ENCODE measurements at places on chromosomes 1 and 21.

DNA sequence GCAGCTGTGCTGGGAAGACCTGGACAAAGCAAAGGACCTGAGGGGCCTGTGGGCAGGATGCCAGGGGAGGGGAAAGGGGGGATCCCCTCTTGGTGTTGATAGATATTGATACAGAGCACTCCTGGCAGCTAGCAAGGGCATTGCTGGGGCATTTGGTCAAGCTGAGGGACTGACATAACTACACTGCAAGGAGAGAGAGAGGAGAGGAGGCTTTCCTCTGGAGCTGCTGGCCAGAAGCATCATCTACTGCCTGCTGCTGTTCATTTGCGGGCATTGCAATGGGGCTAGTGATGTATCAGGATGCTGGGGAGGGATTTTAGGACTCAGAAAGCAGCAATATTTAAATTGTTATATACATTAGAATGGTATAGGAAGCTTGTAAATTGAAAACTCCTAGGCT is 142.0 kb downstream of the ZNF648 start:
- no peak for DNase-seq

DNA sequence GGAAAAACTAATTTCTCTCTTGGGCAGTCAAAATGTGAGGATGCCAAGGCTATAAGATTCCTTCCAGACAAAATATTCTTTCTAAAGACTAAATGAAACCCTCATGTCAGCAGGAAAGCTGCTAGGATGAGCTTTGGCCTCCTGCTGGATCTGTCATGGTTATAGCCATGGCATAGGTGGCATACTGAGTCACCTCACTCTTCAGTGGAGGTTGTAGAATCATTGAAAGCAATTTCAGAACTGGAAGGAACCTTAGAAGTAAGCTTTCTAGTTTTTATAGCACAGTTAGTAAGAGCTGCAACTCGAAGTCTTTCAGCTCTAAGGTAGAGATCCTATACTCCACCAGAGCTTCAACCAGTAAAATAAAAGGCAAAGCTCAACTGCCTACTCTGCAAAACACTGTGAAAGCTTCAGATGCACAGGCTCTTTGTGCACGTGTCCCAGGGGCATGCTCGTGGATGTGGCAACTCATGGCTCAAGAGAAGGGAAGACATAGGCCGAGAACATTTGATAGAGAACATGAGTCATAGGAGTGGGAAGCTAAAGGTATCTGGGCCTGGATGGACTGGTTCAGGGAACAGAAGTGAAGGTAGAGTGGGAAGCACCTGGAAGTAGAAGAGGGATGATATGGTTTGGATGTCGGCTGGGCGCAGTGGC is 5.8 kb downstream of the AVPR1B start:
- DNase-seq = no peak

GRCh38 chr1:224114787-224115175 is 870 bp downstream of the FBXO28 start:
- no peak for DNase-seq

DNA sequence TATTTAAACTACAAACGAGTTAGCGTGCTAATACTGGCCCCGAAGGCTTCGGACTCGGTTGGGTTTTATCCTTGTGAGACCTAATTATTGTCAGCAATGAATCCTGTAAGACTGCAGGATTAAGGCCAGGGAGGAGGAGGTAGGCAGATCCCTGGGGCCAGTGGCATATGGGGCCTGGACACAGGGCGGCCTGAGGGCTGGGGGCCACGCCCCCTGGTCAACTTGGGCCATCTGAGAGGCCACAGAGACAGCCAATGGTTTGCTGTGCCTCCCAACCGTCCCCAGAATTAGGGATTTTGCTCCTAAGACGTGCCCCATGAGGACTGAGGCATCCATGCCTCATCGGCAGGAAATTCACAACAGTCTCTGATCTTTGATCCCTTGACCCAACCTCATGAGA is 31.1 kb upstream of the DISP3 start:
- no peak for DNase-seq

DNA sequence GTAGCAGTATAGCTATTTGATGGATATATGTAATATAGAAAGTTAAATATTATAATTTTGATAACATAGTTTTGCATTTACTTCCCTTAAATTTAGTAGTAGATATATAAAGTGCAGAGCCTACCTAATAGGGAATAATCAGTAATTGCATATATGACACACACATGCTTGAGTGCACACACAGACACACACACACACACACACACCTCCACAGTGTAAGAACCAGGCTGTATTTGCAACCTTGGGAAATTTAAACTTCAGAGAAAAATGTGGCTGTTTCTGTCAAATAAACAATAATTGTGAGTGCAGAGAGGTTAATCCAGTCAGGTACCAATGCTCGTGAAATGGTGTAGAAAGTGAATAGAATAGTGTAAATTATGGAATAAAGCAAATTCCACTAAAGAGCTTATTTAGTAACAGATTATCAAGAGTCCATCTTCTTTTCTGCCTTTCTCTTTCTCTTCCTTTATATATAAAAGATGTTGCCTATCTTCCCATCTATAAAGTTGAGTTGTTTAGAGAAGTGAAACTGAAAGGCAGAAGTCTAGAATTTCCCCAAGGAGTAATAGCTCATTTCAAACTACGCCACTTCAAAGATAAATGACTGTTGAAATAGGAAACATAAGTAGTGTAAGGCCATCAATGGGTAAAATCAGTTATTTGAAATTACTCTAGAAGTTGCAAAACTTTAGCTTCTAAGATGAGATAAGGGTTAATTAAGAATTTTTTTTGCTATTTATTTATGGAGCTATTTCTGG is 273.7 kb downstream of the SRGAP2C start:
- DNase-seq = no peak

DNA sequence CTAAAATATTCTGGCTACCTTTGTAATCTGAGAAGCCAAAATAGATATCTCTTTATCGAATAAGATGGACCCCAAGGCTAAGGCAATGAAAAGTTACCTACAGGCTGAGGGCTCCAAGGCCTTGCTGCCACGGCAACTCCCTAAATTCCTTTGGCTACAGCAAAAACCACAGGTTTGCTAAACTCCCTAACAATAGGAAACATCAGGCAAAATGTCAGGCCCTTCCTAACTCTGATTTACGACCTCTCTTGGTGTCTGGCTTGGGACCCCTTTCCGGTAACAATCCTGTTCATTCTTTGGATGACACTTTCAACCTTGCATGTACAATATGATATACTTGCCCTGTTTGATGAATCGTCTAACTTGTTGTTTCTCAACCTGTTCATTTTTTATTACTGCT is 11.3 kb upstream of the OR2T8 start:
- no peak for DNase-seq

- no peak for DNase-seq
Measured at GRCh38 chr1:209095627-209096595, 487.6 kb upstream of the CAMK1G start.

GRCh38 chr21:15433091-15433490 is 296.7 kb upstream of the USP25 start:
- DNase-seq = no peak

GRCh38 chr21:24420689-24421088 is 1186.6 kb downstream of the MRPL39 start:
- no peak for DNase-seq

GRCh38 chr1:152768847-152769533 is 6.0 kb upstream of the LCE1F start:
- no peak for DNase-seq

DNA sequence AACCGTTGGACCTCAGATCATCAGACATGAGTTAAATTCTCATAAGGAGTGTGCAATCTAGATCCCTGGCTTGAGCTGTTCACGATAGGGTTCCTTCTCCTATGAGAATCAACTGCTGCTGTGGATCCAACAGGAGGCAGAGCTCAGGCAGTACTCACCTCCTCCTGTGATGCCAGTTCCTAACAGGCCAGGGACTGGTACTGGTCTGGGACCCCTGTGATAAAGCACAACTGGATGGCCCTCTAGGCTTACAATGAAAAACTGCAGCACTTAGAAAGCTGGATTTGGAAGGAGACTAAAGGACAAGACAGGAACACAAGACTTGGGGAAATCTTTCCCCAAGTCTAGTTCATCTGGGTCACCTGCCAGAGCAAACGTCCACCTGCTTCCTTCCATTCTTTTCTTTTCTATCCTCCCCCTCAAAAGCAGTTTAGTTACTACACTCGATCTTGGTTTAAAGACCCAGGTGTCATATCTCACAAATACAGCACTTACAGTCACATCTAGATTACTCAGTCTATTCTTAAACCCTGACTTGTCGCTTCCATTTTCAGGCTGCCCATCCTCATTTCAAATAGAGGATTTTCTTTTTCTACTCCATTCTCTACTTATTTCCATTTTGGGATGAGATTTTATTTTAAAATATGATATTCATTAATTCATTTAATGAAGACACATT is 59.8 kb downstream of the PTPN14 start:
- DNase-seq = no peak

- no peak for DNase-seq
Measured at GRCh38 chr1:8720347-8720746, 97.1 kb downstream of the RERE start.

DNA sequence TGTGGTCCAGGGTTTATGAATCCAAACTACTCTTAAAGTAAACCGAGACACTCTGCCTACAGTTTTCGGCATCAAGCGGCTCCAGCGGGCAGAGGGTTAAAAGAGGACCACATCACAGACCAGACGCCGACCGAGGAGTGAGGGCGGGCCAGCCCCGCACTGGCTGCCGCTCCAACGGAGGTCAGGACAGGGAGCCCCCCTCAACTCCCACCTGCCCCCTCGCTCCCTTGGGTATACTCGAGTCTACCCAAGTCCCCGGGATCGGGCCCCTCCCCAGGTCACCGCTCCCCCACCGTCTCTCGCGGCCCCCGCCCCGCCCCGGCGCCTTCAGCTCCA is 312 bp downstream of the ARNT start:
- no peak for DNase-seq

- no peak for DNase-seq
Measured at GRCh38 chr1:84538599-84538998, 32.2 kb upstream of the GNG5 start.

DNA sequence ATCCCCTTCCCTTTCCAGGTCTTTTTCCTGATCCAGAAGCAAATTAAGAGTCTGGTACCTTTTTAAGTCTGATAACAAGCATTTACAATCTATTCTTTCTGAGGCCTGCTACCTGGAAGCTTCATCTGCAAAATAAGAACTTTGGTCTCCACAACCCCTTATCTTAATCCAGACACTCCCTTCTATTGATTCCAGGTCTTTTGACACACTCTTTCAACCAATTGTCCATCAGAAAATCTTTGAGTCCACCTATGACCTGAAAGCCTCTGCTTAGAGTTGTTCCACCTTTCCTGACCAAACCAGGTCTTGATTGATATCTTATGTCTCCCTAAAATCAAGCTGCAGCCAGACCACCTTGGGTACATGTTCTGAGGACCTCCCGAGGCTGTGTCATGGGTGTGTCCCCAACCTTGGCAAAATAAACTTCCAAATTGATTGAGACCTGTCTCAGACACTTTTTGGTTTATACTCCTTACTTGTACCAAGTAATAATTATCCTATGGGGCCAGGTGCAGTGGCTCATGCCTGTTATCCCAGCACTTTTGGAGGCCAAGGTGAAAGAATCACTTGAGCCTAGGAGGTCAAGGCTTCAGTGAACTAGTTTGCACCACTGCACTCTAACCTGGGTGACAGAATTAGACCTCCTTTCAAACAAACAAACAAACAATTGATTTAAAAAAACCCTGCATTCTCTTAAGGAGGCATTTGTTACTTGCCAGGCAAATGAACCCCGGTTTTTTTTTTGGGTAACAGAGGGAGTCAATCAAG is 126.1 kb downstream of the MAP3K21 start:
- no peak for DNase-seq

DNA sequence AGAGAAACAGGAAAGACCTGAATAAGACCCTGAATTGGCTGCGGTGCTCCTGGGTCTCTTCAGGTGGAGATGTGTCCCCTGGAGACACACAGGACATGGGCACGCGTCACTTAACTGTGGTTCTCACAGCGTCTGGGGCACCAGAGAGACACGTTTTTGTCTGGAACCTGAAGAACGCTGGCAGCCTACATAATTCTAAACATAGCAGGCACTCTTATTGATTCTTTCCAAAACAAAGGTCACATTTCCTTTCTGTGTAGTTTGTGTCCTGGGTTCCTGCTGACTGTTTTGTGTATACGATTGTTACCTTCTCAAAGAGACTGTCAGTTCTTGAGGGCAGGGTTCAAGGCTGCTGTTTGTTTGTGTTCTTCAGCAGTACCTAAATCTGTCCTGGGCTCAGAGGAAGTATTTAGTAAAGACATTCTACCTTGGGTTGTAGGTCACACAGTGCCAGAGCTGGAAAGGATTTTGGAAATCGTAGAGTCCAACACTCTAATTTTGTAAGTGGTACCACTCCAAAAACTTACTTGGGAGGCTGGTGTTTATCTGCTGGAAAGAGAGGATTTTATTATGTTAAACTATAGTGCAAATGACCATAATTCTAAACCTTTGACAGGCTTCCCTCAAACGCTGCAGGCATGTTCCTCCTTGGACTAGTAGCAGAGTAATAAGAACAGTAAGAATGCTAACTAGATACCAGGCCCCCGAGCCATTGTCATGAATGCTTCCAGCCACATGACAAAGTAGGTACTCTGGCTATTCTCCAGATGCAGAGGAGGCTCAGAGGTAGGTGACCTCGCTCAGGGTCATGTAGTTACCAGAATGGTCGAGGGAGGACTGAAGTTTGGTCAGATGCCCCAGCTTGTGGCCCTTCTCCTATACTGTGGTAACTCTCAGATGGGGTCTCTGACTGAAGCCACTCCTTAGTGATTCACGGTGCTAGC is 164.3 kb downstream of the DHRS3 start:
- peak; percentile 24 for DNase-seq

DNA sequence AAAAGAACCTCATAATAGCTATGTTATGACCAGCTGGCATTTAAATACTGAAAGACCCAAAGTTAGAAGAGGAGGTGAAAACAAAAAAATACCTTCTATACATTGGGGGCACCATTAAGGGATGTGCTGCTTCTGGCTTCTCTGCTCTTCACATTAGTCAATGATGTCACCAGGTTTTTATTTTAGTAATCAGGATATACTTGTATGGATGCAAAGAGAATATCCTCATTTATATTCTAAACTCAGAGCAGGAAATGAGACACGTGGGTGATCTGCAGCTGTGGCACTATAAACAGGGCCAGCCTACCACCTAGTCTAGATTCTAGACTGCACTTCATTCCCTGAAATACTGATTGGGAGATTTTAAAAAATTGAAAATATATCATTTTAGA is 51.2 kb downstream of the WLS start:
- no peak for DNase-seq

- no peak for DNase-seq
Measured at GRCh38 chr1:107804134-107804533, 160.8 kb downstream of the VAV3 start.

- DNase-seq = no peak
Measured at GRCh38 chr1:77143529-77144121, 75.6 kb downstream of the PIGK start.

DNA sequence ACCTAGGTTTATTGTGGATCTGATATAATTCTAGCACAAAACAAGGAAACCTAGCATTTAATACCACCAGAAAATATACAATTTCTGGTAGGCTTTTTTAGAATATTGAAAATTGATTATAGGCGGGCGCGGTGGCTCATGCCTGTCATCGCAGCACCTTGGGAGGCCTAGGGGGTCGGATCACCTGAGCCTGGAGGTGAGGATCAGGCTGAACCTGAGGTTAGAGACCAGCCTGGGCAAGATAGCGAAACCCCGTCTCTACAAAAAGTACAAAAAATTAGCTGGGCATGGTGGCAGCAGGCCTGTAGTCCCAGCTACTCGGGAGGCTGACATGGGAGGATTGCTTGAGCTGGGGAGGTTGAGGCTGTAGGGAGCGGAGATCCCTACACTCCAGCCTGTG is 948 bp upstream of the COP1 start:
- DNase-seq = no peak

- no peak for DNase-seq
Measured at GRCh38 chr1:29370067-29370466, 133.7 kb downstream of the PTPRU start.

- DNase-seq = no peak
Measured at GRCh38 chr1:232765542-232765941, 39.7 kb upstream of the MAP10 start.
